Eye (tissue), 1 donor: ENCODE measurements at places on chromosomes 2 and 18.

- no peak for DNase-seq
These were observed 137.5 kb downstream of the LDLRAD4 start for GRCh38 chr18:13356032-13356431.

DNA sequence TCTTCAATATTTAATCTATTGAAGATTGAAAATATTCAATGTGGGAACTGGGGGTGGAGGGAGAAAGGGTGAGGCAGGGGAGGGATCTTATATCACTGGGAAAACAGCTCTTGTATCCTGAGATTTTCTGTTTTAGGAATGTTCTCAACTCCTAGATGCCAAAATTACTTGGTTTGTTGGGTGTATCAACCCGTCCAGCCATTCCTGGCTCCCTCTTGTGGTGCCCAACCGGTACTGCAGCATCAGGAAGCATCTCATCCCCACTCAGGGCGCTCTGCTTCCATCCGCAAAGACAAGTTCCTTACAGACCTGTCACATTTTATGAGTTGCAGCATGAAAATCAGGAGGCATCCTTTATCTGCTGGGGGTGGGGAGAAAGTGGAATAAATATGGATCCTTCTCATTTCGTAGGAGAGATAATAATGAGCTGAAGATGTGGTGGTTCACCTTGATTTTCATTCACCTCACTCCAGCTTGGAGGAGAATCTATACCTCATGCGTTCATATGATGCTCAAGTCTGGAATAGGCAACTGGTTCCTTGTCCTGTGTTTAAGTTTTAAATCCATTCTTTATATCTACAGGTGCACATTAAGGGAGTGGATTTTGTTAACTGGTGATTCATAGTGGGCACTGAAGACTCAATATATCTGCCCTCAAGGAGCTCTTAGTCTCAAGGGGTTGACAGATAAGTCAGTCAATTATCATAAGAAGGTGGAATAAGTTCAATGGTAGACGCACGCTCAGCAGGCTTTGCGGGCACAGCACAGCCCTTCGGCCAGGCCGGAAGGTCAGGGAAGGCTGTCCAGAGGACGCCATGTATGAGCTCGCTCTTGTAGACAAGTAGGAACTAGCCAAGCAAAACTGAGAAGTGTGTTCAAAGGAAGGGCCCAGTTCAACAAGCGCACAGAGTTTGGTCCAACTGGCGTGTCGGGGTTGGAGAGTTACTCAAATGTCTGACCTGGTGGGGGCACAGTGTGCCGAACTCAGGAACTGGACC lies 127.3 kb downstream of the RNF144A start:
- DNase-seq: peak; percentile 84

GRCh38 chr18:32958746-32959145 lies 185.9 kb upstream of the KLHL14 start:
- no peak for DNase-seq

GRCh38 chr2:165010556-165010955 lies 55.2 kb upstream of the SLC38A11 start:
- DNase-seq: no peak

DNA sequence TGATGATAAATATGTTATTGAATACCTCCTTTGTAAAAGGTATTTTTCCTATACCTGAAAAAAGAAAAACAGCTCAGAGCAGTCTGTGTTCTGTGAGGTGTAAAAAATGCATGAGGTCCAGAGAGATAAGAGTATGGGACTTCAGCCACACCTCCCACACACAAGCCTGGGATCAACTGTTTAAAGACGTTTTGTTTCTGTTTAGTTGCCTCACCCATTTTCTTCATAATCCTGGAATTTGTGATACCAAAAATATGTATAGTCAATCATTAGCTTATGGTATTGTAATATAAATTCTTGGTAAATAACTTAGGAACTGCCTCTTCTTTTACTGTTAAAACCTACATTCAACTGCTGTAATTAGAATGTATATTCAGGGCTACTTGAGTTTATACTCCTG lies 1322.9 kb upstream of the TMEFF2 start:
- no peak for DNase-seq

DNA sequence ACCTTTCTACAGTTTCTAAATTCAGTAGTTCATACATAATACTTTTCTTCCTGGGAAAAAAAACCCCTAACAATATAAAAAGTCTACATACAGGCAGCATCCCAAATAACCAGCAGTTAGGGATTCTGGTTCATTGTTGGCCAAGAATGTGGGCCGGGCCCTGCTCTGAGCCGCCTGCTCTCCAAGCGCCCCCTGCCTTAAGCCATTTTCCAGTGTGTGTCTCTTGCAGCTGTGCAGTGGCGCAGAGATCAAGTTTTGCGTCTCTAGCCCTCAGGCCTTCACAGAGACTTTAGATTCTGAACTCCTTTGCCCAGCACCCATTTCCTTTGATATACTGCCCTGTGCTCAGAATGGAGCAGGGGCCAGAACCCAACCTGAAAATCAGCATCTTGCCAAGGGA lies 32.9 kb downstream of the RMC1 start:
- no peak for DNase-seq

DNA sequence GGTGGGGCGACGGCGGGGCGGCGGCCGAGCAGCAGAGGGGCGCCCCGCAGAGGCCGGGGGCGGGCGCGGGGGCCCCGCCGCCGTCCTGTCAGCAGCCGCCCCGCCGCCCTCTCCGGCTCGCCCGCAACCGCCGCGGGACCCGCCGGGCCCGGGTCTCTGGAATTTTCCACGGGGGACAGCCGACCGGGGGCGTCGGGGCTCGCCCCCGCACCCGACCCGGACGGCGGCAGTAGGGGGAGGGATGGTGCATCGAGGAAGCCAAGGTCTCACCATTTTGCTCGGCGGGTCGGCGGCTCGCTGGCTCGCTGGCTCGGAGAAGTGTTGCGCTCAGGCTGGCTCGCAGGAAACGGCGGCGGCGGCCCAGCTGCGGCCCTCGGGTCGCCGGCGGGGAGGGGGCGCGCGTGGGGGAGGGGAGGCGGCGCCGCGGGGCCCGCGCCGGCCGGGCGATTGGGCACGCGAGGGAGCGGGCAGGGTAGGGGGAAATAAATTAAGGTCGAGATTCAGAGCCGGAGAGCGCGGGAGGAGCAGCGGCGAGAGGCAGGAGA lies 405 bp downstream of the PPP3R1 start:
- DNase-seq: no peak

GRCh38 chr2:201942531-201942930 lies 91.1 kb upstream of the FZD7 start:
- DNase-seq: no peak

DNA sequence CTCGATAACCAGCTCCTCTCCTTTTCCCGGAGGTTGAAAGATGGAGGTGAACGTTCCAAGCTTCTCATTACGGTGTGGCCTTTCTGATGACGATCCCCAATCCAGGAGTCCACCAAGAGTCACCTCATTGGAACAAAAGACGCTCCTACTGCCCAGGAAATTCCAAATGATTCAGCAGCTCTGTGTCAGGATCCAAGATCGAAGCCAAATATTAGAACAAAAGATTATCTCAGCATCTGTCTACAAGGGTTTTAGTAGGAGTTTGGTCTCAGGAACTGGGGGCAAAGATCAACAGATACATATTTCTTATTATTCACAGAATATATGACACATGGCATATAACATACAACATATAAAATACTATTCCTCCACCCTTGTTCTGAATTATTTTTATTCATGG lies 161.1 kb upstream of the RAB12 start:
- DNase-seq: no peak

DNA sequence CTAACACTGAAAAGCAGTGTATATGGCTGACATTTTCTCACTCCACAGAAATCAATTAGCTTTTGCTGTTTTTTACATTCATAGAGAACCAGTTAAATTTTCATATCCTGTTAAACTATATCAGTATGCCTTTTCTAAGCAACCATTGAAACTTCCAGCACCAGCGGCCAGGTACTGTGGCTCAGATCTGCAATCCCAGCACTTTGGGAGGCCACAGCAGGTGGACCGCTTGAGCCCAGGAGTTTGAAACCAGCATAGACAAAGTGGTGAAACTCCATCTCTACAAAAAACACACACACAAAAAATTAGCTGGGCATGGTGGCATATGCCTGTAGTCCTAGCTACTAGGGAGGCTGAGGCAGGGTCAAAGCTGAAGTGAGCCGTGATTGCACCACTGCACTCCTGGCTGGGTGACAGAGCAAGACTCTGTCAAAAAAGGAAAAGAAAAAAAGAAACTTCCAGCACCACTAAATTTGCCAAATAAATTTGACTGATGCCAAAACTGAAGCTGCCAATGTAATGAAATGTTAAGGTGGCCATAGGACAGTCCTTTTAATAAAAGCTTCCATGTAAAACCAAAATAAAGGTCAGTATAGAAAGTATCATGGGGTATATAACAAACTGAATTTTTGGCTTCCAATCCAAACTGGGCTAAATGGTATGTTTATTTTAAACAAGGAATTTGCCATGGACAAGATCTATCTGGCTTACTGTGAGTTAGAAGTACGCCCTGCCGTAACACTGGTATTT lies 3.5 kb downstream of the SFT2D3 start:
- no peak for DNase-seq

- no peak for DNase-seq
These were observed 40.5 kb upstream of the GAREM1 start for GRCh38 chr18:32511147-32511546.

DNA sequence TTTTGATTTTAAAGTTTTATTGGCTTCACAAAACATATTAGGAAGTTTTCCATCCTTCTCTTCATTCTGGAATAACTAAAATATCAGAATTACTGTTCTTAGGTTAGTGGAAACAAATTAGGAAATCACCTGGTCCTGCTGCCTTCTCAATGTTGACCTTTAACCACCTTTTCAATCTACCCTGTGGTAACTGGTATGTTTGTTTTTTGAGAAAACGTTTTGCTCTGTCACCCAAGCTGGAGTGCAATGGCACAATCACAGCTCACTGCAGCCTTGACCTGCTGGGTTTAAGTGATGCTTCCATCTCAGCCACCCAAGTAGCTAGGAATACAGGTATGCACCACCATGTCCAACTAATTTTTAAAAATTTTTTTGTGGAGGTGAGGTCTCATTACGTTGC lies 28.4 kb downstream of the ACYP2 start:
- no peak for DNase-seq

- no peak for DNase-seq
These were observed 42.3 kb downstream of the BAZ2B start for GRCh38 chr2:159573846-159574606.

GRCh38 chr2:28620291-28620793 lies 124.5 kb downstream of the PLB1 start:
- no peak for DNase-seq

DNA sequence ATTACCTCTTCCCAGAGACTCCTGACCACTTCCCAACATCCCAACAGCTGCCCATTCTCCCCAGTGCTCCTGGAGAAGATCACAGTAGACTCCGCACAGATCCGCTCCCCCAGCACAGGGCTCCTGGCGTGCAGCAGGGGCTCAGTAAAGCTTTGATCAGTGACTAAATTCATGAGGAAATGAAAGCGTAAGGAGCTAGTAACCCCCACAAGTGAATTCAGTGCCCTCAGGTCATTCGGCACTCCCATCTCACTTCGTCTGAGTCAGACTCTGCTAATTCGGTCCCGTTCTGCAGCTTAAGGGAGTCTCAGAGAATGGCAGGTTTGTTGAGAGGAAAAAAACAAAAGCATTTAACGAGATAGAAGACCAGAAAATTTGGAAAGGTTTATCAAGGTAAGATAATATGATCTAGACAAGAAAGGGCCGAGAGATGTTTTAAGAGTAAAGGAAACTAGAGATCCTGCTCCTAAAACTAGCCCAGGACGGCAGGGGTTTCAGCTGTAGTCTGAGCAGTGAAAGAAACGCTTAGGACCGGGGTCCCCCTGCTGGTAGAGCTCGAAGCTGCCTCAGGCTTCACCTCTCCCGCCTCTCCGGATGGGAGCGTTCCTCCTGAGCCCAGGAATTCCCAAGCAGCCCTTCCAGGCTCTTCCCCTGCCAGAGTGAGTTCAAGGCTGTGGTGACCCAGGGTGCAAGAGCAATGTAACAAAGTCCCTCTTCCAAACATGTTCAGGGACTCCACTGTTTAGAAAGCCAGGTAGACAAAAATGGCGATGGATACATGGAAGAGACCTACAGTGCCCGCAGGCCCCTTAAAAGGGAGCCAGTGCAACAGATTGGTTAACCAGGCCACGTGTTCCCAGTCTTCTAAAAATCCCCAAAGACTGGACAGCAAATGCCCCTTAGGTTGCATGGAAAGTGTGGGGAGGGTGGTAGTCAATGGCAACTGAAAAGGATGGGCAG lies 127.3 kb downstream of the DNER start:
- DNase-seq: peak; percentile 92

- DNase-seq: no peak
These were observed 740.7 kb downstream of the DPP10 start for GRCh38 chr2:115183144-115183543.

GRCh38 chr2:84911135-84911678 lies 5.8 kb downstream of the TMSB10 start:
- no peak for DNase-seq

DNA sequence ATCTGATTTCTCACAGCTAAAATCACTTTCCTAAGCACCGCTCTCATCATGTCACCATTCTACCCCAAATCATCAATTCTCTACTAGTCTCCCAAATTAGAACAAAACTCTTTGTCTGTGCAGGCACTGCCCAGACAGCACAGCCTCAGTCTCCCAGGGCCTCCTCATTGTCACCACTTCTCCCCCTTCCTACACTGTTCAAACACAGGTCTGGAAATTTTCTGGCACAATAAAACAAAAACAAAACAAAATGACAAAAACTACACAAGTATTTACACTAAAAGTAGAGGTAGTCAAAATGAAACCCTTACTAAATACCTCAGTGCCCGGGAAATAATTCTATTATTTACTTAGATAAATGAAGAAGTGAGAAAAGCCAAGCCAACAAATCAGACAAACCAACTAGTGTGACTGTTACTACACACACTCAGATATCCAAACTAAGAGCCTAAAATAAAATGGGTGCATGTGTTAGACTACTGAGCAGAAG lies 156.2 kb upstream of the DNMT3A start:
- no peak for DNase-seq

- DNase-seq: no peak
These were observed 50.9 kb downstream of the ACAA2 start for GRCh38 chr18:49762191-49763077.

GRCh38 chr2:138433995-138434951 lies 67.3 kb upstream of the SPOPL start:
- DNase-seq: peak; percentile 11

DNA sequence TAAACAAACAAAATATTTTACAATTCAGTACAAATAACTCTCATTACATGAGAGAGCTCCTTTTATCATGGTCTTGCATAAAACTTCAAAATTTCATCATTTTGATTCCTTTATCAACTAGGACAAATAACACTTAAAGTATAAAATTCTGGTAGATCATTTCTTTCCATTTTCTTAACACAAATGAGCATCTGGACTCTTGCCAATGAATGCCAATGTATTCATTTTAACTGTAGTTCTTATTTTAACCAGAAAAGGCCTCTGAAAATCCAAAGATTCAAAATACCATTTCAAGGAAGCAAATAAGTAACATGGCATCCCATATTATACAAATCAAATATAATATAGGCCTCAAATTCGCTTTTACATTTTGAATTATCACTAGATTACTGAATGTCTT lies 13.8 kb upstream of the POU3F3 start:
- no peak for DNase-seq

DNA sequence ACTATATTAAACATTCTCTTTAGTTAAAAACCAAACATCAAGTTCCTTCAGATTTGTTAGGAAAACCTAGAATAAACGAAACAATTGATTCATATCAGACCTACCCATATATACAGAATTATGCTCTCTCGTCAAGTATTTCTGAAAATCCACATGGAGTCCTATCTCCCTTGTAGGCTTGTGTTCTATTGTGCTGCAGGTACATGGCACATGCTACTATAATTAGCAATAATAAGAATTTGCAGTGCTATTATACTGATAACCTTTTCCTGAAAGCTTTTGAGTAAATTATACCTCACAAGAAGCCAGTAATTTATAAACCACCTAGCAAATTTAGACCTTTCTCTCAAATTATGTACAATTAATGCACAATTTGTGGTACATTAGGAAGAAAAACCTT lies 158.6 kb upstream of the STK17B start:
- DNase-seq: no peak
